ENCODE measurements at places on chromosomes 16 and 17.

- no peak for DNase-seq
Observed at GRCh38 chr17:37755455-37755854, 10.6 kb upstream of the HNF1B start.

- DNase-seq: no peak
Observed at GRCh38 chr17:10061111-10061845, 137.1 kb downstream of the GAS7 start.

DNA sequence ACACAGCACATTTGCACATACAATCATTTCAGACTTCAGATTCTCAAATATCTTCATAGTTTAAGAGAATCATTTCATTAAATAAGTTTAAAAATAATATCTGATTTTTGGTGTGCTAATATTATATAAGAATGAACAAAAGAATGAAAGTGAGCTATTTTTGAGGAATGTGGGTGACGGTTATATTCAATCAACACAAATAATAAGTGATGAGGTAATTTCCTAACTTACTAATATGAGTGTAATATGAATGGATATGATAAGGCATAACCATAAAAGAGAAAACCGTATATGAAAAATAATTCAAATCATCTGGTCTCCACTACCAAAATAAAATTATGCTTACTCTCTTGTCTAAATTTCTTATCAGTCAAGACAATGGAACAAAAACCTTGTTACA is 68.4 kb upstream of the NACA2 start:
- no peak for DNase-seq

DNA sequence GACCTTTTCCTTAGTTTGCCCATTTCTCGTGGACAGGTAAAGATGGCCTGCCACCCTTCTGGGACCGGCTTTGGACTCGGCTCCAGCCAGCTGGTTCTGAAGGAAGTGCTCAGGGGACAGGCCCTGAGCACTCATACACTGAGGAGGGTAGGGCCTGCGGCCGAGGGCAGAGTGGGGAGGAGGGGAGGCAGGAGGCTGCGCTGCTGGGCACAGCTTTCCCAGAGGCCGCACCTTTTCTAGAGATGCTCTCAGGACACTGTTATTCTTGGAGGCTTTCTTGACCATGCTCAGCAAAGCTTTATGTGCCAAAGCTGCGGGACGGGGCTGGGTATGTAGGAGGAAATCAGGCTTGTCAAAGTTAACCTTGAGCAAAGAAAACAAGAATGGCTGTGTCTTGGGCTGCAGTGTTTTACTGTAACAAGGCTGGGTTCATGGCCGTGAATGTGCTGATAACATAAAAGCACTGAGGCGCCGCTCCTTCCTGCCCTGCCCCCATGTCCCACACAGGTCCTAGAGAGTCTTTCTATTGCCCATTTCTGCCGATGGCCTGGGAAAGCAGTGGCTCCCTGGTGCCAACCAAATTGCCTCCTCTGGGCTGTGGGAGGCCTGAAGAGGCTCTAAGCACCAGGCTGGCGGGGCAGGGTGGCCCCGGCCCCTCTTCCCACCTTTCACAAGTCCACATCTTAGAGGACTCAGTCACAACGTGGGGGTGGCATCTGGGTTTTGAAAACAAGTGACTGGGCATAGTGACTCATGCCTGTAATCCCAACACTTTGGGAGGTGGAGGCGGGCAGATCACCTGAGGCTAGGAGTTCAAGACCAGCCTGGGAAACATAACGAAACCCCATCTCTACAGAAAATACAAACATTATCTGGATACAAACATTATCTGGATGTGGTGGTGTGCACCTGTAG is 22.3 kb upstream of the TIMP2 start:
- no peak for DNase-seq

DNA sequence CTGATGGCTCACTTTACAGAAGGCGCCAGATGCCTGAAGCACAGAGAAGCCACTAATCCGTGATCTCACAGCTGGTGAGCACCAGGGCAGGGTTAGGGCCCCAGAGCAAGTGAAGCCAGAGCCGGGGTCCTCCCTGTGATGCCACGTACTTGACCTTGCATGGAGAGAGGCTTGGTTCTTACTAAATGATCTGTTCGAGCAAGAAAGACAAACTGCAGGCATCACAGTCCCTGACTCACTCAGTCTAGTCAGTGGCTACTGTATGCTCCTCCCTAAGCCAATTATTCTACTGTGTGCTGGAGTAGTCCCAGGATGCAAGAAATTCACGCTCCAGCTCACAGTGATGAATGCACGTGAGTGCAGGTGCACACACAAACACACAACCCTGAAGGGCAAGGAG is 55.4 kb downstream of the SDK2 start:
- DNase-seq: no peak

DNA sequence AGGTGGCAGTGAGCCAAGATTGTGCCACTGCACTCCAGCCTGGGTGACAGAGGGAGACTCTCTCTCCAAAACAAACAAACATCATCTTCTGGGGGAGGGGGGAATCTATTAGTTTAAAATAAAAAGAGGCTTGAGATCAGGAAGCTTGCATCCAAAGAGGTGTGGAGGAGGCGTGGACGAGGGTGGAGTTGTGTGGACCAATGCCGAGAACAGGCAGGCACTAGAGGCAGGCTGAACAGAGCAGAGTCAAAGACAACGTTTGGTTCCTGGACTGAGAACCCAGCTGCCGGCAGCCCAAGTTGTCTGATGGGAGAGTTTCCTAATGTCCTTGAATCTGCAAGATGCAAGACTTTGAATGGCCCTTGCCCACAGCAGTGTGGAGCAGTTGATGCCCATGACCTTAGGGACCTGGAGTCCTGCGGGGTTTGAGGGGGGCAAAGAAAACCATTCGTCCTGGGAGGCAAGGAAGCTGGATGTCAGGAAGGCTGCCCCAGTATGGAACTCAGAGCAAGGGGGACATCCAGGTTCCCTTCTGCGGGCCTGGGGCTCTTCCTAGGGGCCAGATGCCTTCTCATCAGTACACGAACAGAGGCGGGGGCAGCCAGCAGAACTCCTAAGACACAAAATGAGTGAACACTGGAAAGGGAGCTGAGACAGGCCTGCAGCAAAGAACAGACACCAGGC is 9.2 kb downstream of the TBC1D16 start:
- DNase-seq: no peak

GRCh38 chr17:29753845-29754439 is 131.2 kb upstream of the CORO6 start:
- DNase-seq: no peak

Data from HuH-7.5 (cell line).